GDM1 (cell line): ENCODE measurements at places on chromosomes 5 and 9.
A peak's percentile ranks its signal among the peaks of the same experiment; 100 is the strongest.

GRCh38 chr9:110499608-110500007 lies 79.9 kb downstream of the SVEP1 start:
- DNase-seq: no peak

DNA sequence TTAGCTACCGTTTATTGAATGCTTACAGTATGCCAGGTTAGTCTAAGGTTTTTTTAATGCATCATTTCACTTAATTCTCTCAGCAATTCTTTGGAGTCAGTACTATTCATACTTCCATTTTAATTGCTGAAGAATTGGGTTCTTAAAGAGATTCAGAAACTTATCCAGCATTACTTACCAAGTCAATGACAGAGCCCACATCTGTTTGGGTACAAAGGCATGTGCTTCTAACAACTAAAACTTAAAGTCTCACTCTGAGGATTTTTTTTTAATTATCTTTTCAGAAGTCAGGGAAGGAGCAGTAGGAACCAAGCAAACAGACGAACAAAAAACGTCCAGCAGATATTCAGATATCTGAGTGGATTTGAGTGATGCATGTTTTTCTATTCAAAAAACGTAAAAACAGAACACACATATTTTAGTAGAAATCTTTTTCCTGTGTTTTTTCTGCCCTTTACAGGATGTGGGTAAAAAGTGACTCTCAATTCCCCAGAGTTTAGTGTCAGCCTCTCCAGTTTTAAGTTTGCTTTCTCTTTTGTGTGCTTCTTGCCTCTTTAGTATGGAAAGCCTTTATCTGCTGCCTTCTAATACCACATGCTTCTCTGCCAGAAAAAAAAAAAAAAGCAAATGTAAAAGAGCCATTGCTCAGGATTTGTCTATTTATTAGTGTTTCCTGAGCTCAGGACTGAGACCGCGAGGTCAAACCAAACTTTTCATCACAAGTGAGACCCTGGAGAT lies 118.0 kb downstream of the PRKACG start:
- DNase-seq: peak; percentile 17

DNA sequence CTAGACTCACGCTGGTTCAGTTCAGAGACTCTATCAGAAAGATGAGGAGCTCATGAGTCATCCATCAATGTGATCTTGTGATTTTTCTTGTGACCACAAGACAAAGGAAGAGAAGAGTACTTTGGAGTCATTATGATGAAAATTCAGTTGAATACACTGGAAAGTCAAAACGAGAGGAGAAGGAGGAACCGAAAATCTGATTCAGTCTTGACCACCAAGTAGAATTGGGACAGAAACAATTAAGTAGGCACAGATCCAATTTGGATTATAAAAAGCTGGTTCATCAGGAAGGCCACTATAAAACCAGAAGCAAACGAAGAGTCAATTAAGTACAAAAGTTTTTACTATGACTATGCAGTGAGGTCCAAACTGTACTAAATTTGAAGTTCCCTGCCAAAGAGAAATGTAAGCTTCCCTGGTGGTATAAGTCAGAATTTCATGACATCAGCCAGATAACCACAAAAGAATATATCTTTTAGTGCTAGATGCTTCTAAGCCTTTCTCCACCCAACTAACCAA lies 90.9 kb downstream of the THBS4 start:
- DNase-seq: no peak

- no peak for DNase-seq
Observed at GRCh38 chr9:14741369-14741768, 18.8 kb upstream of the CER1 start.

- DNase-seq: no peak
Observed at GRCh38 chr5:149658299-149658698, 71.8 kb upstream of the PPARGC1B start.

GRCh38 chr9:16515879-16516301 lies 354.6 kb downstream of the BNC2 start:
- DNase-seq: no peak

DNA sequence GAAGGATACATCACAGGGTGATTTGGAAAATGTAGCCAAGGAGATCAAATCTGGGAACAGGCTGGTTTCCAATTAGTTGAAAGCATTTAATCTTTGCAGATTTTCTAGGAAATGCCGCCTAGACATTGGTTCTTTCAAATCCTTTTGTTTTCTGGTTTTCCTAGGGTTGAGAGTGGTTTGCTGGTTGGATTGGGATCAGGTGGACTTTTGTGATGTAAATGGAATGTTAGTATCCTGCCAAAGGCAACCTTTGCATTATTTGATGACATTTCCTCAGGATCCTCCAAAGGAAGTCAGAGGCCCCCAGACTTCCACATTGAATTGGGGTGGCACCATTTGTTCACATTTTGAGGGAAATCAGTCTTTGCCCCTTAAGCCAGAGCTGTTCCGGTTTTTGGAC lies 245.5 kb upstream of the RPS23 start:
- DNase-seq: no peak
